ENCODE measurements at places on chromosomes 2 and 18.

DNA sequence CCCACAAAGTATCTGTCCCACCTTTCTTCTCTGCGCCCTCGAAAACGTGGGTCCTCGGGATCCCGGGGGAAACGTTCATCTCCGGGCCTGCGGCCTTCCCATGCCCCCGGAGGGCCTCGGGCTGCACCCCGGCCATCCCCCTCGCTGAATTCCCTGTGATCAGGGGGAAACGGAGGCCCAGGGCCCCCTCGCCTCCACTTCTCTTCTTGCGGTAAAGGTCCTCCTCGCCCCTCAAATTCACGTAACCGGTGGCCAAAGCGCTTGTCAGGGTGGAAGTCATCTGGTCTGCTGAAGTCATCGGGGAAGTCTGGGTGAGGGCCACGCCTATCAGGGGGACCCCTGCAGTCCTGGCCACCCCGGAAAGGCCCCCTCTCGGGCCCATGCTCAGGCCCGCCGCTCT is 12.3 kb downstream of the SFT2D3 start:
- DNase-seq = no peak

DNA sequence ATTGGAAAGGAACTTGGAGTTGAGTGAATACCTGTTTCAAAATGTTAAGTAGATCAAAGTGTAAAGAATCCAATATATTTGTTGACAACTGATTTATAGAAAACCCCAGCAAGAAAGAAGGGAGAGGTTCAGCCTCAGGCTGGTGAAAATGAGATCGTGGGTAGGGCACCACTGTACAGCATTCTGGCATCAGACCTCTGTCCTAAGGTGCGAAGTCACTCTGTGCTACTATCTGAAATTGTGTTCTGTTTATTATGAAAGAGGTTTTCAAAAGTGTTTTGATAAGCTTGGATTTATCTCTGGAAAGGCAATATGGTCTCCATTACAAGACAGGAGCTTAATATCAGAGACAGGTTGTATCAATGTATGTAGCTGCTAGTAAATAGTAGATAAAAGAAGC is 80.5 kb upstream of the MAP4K3 start:
- DNase-seq = no peak

GRCh38 chr2:32680942-32681341 is 53.1 kb downstream of the TTC27 start:
- no peak for DNase-seq

DNA sequence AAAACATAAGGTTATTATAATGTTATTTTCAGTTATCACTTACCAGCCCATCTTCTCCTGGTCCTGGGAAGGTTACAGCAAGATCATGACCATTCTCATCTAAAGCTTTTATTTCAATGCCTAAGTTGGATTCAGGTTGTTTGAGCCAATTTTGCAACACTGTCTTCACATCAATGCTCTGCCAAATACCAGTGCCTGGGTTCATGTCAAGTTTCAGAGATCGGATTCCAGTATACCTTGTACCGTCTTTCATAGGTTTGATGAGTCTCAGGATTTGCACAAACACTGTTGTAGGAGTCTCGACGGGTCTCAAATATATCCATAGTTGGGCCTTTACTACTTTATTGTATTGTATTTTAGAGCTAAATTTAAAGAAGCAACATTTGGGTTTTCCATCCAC is 2.5 kb downstream of the MSTN start:
- no peak for DNase-seq

DNA sequence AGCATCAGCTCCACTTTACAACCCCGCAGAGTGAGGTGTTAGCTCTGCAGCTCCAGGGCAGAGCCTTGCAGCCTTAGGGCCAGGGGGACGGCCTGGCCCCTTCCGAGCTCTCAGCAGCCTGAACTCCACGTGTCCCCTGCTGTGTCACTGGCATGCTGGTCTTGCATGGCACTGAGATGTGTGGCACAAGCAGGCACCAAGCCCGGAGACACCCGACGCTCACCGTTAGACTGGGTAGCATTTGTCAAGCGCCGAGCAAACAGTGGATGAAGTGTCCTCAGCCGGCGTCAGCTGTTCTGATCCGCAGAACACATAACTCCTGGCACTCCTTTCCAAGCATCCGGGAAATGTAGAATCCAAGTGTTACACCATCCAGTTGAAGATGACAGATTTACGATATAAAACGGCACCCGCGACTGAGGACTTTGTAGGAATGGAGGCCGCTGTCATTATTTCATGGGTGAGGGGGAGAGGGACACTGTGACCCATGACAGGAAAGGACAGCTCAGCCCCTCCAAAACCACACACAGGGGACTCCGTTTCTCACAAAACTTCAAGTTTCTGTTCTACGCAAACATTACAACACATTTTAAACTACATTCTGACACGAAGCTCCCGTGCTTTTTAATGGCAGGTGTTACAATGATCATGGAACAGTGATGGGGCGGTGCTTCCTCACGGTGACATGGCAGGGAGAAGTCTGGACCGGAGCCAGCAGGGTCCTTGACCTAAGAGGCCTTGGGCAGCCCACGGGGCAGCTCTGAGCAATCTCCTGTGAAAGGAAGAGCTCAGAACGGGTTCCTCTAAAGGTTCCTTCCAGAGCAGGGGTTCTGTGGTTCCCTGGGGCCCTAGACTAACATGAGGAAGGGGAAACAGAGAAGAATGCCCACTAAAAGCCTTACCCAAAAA is 89.4 kb downstream of the HDAC4 start:
- DNase-seq = no peak

DNA sequence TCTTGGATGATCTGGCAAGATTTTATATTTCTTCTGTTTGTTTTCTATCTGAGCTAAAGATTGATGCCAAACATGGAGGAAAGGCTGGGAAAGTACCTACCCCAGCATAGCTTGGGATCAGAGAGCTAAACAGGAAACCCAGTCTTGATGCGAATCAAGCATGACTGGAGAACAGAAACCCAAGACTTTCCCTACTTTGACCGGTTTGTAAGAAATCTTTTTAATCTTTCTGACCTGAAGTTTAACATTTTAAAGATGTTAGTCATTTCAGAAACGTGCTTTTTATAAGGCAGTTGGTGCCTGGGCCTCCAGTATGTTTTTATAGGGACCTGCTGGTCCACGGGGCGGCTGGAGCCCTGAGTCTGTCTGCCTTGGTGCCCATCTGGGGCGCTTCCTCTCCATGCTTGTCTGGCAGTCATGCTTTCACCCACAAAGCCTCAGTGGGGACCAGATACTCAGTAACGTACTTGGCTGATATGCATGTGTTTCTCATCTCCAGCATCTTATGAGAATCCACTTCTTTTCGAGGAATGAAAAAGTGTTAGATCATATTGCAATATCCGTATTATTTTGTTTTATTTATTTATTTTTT is 266.5 kb downstream of the PTGR3 start:
- DNase-seq = no peak

DNA sequence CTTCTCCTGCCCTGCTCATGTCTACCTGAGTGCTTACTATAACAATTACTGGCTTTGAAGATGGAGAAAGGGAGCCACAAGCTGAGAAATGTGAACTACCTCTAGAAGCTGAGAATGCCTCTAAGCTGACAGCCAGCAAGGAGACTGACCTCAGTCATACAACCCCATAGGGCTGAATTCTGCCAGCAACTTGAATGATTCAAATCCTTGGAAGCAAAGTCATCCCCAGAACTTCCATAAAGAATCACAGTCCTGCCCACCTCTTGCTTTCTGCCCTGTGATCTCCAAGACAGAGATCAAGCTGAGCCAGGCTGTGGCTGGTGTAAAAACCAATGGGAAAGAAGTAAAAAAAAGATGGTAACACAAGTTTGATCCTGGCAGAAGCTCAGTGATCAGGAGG is 288.2 kb upstream of the SPHKAP start:
- no peak for DNase-seq

- no peak for DNase-seq
Observed at GRCh38 chr2:79292239-79292957, 132.8 kb upstream of the REG3A start.

DNA sequence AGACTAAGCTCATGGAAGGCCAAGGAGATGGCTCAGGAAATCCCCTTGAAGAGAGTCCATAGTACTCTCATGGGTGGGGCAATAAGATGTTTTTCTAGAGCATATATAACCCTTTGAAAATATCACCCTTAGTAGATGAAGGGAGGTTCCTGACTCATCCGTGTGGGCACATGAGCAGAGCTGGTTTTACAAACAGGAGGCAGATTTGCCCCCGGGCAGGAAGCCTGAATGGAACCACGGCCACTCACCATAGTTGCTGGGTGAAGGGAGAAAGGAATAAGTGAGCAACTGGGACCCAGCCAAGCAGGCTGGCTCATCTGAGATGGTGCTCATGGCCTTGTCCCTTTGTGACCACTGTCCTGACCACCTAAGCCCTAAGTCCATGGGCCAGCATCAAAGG is 29.0 kb upstream of the MAPRE3 start:
- no peak for DNase-seq

DNA sequence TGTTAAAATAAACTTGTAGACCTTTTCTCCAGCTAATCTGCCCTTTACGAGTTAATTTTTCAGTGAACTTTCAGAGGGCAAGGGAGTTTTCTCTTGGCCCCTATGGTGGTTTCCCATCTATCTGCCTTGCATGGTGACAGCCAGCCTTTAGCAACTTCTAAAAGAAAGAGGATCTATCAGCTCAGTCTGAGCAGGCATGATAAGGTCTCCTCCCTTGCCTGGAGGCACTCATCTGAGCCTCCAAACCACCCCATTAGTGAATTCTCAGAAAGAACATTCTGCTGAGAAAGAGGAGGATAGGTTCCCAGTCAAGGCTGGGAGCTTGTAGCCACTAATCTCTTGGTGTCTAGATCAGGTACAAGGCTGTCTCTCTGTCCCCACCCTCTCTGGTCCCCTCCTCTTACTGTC is 10.7 kb upstream of the GYPC start:
- DNase-seq = no peak

- DNase-seq = no peak
Observed at GRCh38 chr2:24708537-24709152, 84.5 kb downstream of the PTRHD1 start.

DNA sequence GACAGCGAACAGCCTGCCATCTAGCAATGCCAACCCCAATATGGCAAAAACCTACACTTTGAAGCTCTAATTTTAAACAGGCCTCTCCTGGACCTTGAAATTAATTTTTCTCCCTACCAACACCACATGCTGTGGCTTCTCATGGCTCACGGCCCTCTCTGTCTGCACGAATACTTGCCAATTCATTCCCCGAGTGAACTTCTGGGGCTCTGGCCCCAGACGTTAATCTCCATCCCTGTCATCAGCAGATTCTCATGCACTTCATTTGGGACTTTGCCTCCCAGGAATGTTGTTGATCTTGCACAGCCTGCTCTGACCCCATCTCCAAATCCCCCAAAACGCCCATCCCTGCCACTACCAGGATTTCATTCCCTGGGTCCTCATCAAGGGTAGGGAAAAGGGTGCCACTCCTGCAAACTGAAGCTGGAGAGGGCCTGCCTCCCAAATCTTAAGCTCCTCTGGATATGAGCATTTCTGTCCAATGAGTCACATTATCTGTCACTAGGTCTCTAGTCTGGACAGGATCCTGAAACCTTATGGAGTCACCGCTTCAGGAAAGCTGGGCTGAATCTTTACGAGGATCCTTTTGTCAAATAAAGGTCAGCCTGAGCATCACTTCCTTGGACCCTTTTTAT is 10.4 kb downstream of the FIGLA start:
- DNase-seq = no peak

GRCh38 chr2:213185147-213185822 is 33.9 kb upstream of the IKZF2 start:
- no peak for DNase-seq

- DNase-seq = no peak
Observed at GRCh38 chr2:62071126-62071598, 124.8 kb upstream of the B3GNT2 start.

DNA sequence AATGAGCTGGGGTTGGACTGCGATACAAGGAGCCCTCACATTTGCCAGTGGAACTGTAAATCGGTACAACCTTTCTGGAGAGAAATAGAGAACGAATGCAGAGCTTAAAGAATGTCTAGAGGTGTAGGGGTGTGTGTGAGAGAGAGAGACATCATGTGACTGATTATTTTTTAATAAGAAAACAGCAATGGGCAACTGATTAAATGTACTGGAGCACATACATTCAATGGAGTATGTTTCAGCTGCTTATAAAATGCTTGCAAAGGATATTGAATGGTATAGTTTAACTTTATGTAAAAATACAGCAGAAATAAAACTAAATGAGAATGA is 391 bp upstream of the TMEM17 start:
- no peak for DNase-seq

GRCh38 chr2:241933179-241933911 is 63.8 kb downstream of the RTP5 start:
- DNase-seq = no peak

DNA sequence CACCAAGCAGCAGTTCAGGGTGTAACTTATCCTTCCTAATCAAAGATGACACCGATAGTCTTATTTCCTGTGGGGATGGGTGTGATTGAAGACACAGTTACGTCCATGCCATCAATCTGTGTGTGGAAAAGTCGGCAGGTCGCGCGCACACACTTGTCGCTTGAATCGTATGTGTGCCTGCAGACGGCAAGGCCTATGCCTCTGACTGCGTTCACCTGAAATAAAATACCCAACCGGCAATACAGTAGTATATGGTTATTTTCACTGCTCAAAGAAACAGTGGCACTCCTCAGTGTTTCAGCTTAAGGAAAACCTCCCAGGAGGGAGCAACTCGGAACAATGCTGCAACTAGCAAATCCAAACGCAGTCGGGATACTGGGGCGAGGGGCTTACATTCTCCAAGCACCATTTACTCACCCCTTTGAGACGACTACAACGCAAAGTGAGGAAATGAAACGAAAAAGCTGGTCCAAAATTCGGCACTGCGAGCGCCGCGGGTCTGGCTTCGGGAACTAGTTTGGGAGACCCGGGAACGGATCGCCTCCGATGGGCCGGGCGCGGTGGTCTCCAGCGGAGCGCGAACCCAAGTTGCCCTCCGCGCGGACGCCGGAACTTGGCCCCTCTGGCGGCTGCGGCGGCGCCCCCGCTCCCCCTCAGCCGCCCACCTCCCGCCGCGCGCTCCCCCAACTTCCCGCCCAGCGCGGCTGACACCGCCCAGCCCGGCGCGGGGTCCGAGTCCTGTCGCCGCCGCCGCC is 675 bp downstream of the PRKD3 start:
- no peak for DNase-seq

GRCh38 chr18:48811401-48811800 is 139.4 kb downstream of the SMAD7 start:
- no peak for DNase-seq

DNA sequence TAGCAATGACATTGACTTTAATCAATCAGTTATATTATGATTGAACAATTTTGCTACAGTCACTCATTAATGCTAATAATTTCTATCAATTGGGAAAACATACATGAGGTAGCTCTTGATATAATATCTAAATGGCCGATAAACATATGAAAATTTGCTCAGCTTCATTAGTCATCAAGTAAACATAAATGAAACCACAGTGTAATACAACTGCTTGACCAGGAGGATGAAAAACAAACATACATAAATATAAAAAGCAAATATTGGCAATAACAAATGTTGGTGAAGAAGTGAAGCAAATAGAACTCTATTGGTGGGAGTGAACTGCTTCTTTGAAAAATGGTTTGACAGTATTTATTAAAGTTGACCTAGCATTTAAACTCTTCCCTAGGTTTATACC is 130.9 kb downstream of the ASXL3 start:
- no peak for DNase-seq

Data from activated CD8-positive, alpha-beta memory T cell treated with anti-CD3 and anti-CD28 coated beads for 4 hours (primary cell).